ENCODE measurements at places on chromosomes 4 and X.

GRCh38 chrX:118976599-118977340 lies 2.4 kb downstream of the LONRF3 start:
- DNase-seq, result no peak

- DNase-seq, result no peak
Observed at GRCh38 chrX:151004085-151004484, 20.9 kb downstream of the HMGB3 start.

DNA sequence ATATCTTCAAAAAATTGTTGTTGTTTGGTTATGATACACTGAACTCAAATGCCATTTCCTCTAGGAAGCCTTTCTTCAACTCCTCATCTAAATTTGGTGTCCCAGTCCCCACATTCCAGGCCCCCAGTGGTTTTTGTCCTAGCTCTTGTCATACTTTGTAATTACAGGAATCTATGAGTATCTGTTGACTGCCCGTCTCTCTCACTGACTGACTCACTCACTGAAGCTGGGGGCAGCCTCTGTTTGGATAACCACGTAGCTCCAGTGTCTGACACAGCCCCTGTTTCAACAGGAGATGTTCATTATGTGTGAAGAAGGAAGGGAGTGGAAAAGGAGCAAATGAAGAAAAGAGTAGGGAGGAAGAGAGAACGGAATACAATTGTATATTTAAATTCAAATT lies 284.1 kb upstream of the TENM3 start:
- no peak for DNase-seq

GRCh38 chrX:65581661-65582339 lies 47.2 kb upstream of the LAS1L start:
- peak; percentile 51 for DNase-seq

- no peak for DNase-seq
Observed at GRCh38 chr4:41586675-41587225, 48.8 kb downstream of the LIMCH1 start.

- no peak for DNase-seq
Observed at GRCh38 chr4:145829629-145830395, 108.8 kb downstream of the ZNF827 start.

GRCh38 chr4:156312261-156312847 lies 358.7 kb upstream of the CTSO start:
- no peak for DNase-seq

DNA sequence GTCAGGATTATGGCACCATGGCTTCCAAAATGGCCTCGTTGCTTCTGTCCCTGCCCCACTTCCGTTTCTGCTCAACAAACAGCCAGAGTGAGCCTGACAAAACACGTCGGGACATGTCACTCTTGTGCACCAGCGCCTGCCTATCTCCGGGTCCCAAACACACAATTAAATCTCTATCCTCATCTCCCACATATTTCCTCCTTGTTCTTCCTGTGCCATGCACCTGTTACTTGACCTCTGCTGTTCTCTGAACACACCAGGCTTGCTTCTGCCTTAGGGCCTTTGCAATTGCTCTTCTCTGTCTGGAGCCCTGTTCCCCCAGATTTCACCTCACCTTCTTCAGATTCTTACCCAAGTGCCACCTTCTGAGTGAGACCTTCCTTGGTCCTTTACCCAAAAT lies 12.7 kb upstream of the CD38 start:
- DNase-seq, result no peak

- DNase-seq, result no peak
Observed at GRCh38 chrX:1170243-1170642, 42.2 kb downstream of the CRLF2 start.

- DNase-seq, result no peak
Observed at GRCh38 chr4:3227878-3228675, 20.9 kb upstream of the MSANTD1 start.

DNA sequence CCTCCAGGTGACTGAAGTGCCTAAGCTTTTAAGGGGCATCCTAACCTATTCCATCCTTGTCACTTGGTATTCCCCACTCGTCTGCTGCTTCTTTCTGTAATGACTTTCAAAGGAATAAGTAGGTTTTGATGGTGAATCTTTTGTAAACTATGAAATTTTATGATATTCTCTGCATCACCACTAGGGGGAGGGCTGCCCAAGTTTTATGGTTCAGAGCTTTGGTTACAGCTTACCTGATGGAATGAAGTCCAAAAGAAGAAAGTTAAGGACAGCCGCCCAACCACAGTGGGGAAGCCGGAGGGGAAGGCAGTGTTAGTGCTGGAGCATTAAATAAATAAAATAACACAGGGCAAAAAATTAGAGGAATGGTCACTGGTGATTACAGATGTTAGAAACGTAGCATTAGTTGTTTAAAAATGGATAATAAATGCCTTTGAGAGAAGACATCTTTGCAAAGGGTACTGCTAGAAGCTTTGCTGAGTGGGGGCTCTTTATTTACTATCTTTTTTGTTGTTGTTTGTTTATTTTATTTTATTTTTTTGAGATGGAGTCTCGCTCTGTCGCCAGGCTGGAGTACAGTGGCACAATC lies 204.9 kb downstream of the GBA3 start:
- DNase-seq, result no peak

Measured in activated CD4-positive, alpha-beta T cell treated with anti-CD3 and anti-CD28 coated beads, Interleukin-2, amount 50 U/mL, for 4 hours (primary cell).